ENCODE measurements at places on chromosomes 11 and 22. TPM values are rescaled to one million over a fixed set of nuclear protein-coding genes. Genes with fewer than 3 reads are reported as not detected.

PRRG4 gene
- 1.6 TPM for total RNA-seq

FZD4 gene
- 17.4 TPM for total RNA-seq

PNPLA5 gene
- 0.22 TPM for total RNA-seq

SIRT3 gene
- total RNA-seq = 15.3 TPM

PANX3 gene
- total RNA-seq = 0.11 TPM

P2RX3 gene
- 11.4 TPM for total RNA-seq

SAA4 gene
- not detected for total RNA-seq

PDGFB gene
- total RNA-seq = 9.8 TPM

RIMBP3C gene
- total RNA-seq = 0.39 TPM

PGA4 gene
- total RNA-seq = 0.99 TPM

KCTD14 gene
- total RNA-seq = 6.4 TPM

MYRF gene
- total RNA-seq = 17.9 TPM

FAT3 gene
- total RNA-seq = 44.5 TPM

TOMM22 gene
- total RNA-seq = 38.4 TPM

FERMT3 gene
- 5.1 TPM for total RNA-seq

DDX6 gene
- 145 TPM for total RNA-seq

TMPRSS6 gene
- 0.17 TPM for total RNA-seq

ADAMTS15 gene
- total RNA-seq = 30.4 TPM

CCDC89 gene
- total RNA-seq = 2.1 TPM
